Activated naive CD4-positive, alpha-beta T cell (primary cell): ENCODE measurements at places on chromosomes 1 and 21.
A peak's percentile ranks its signal among the peaks of the same experiment; 100 is the strongest.

DNA sequence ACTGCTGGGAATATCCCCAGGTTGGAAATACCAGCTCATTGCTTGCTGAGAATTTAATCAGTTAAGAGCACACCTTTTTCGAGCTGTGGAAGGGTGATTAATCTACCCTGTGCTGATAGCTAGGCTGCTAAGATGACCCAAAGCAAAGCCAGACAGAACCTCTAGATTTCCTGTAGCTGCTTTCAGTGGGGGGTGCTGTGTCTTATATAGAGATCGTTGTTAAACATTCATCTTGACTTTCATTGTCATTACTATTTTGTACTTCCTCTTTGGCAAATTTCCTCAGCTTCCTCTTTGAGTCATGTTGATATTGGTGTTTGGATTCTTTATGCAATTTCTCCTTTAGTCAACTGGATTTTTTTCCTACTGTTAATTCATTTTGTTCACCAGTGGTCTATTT, 155.3 kb downstream of the DISC1 start:
- DNase-seq, result no peak

- no peak for DNase-seq
These were observed 633.8 kb downstream of the NCAM2 start for GRCh38 chr21:21631961-21632360.

GRCh38 chr1:88890791-88891317, 513 bp downstream of the GTF2B start:
- no peak for DNase-seq

DNA sequence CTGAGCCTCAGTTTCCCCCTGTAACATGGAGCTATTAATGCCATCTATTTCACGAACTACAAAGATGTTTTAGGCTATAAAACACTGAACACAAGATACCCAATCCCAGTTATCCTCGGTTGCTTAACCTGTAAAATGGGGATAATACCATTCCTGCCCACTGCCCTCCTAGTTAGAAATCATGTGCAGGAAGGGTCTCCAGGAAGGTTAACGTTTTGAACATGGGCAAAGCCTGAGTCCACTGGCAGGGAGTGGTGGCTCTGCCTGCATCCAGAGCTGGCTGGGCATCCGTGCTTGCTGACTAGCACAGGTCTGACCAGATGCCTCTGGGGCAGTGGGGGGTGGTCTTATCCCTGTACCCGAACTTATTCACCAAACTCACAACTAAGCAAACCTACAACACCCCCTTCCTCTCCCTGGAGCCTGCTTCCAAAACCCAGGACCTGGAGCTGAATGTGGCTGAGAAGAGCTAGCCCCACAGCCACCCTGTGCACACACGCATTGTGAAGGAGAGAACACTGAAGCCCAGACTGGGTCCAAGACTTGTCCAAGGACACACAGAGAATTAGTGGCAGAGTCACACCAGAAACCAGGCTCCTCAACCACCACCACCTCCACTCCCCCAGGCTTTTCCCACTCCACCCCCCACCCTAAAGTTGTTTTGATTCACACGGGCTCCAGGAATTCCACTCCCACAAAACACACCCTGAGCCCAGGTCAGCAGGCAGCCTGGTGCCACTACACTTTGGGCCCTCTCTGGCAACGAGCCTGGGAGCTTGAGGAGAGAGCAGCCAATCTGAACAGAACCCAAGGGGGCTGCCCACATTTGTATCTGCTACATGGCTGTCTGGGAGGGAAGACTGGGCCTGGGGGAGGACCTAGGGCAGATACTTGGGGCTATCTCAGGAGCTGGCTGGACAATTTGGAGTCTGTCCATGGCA, 1.6 kb downstream of the E2F2 start:
- DNase-seq, result no peak

DNA sequence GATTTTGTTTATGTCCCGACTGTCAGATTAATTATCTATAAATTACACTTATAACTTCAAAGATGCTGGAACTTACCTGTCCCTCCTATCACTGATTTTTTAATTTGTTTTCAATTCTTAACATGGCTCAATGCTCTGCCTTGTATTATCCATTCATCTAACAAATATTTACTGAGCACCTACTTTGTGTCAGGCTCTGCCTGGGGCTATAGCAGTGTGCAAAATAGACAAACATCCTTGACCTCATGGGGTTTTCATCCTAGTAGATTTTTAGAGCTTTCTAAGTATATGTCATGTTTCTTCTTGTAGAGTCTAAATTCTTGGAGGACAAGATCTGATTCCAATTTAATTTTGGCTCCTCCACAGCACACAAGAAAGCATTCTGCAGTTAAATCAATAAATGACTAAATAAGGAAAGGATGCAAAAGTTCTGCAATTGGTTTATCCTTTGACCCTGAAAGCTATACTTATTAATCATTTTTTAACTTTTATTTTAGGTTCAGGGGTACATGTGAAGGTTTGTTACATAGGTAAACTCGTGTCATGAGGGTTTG, 10.8 kb upstream of the SMYD2 start:
- DNase-seq, result no peak

GRCh38 chr1:83499998-83500397, 498.9 kb downstream of the TTLL7 start:
- DNase-seq, result no peak

DNA sequence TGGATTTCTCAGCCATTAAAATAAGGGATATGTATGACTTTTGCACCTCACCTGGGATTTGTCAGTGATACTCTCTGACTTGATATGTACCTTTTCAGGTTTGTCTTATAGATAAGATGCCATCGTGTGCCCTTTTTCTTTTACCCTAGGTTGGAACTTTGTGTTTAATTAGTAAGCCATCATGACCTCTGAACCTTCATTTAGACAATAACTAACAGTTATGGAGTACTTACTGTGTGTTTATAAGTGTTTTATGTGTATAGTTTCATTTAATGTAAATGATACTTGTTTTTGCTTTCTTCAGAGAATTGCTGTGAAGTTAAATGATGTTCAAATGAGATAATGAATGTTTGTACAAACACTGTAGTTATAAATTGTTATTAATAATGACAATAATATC, 14.4 kb downstream of the HS2ST1 start:
- no peak for DNase-seq

GRCh38 chr1:7549277-7550161, 221.6 kb upstream of the VAMP3 start:
- DNase-seq, result no peak

DNA sequence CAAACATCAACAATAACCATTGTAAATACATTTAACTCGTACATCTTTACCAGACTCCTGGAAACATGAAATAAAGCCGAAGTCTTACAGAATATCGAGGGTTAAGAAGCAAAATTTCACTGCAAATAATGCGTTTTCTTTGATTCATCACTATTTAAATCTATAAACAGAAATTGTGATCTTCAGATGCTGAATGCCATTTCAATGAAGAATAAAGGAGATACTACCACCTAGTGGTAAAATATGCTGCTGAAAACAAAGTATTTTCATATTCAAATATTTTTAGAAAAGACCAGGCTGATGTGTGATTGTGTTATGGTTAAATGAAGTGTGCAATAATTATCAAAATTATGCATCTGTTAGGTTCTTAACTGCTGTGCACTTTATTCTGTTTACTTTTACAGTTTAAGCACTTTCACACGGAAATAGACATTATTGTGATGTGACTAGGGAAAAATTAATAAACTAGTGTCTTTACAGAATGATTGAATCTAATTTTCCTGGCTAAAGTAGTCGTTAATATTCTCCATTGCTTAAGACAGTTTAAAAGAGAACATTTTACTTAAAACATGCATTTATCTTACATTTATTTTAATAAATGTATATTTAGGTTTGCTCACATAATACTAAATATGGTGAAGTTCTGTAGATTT, 1093.1 kb downstream of the MRPL39 start:
- DNase-seq, result no peak

DNA sequence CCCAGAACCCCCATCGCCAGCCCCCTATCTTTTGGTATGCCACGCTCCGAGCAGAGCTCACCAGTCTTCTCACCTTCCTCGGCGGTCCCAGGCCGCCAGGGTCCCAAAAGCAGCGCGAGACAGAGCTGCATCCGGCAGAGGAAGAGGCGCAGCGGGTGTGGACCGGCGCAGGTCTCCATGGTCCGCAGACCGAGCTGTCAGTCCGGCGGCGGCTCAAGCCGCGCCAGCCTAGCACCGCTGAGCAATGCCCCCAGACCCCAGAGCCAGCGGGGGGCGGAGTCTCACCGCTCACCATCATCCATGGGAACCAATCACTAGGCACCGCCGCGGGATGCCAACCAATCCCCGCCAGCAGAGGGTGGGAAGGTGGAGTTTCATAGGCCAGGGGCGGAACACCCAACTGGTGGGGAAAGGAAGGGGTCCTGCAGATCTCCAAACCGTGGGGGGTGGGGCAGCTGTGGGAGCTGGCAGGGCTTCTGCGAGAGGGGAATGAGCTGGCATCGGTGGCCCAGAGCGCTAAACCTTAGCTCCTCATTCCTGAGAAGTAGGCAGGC, at the start of gene EPHA10:
EPHA10 (minus strand) TSS at position 233 of the 554 bp plus-strand sequence; CDS start at position 179, 54 bp downstream.
- DNase-seq, result no peak

GRCh38 chr1:203271962-203272632, 33.2 kb upstream of the BTG2 start:
- no peak for DNase-seq

- no peak for DNase-seq
These were observed 8.5 kb downstream of the SSR2 start for GRCh38 chr1:156012051-156012817.

DNA sequence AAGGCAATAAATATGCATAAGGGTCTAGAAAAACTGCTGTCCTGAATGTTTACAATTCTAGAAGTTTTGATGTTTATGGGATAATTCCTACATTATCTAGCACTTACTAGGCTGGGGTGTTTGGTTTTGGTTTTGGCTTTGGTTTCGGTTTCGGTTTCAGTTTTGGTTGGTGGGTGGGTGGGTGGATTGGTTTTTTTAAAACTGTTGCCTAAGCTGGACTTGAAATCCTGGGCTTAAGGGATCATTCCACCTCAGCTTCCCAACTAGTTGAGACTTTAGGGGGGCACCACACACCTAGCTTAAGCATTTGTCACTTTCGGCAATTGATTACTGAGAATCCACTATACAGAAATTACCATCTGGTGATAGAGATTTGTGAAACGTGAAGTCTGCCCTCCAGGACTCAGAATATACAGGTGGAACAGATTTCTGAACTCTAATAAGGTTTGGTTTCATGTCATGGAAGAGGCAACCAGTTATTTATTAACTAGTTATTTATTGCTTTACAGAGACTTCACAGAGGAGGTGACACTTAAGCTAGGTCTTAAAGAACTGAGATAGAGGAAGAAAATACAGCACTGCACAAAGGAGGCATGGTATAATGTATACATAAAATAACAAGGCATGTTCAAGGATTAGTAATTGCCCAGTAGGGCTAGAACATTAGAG, 69.6 kb downstream of the PIK3R3 start:
- no peak for DNase-seq

GRCh38 chr1:220761688-220762427, 13.7 kb downstream of the MTARC2 start:
- no peak for DNase-seq

- DNase-seq, result no peak
These were observed 19.5 kb downstream of the ACTN2 start for GRCh38 chr1:236705771-236706170.

- no peak for DNase-seq
These were observed 47.0 kb downstream of the GRIK3 start for GRCh38 chr1:36987276-36987675.

GRCh38 chr1:8133190-8133589, 107.1 kb upstream of the ERRFI1 start:
- DNase-seq, result no peak

GRCh38 chr1:201026836-201027235, 3.3 kb upstream of the KIF21B start:
- no peak for DNase-seq

GRCh38 chr1:24319962-24320361, 805 bp downstream of the GRHL3 start:
- no peak for DNase-seq

DNA sequence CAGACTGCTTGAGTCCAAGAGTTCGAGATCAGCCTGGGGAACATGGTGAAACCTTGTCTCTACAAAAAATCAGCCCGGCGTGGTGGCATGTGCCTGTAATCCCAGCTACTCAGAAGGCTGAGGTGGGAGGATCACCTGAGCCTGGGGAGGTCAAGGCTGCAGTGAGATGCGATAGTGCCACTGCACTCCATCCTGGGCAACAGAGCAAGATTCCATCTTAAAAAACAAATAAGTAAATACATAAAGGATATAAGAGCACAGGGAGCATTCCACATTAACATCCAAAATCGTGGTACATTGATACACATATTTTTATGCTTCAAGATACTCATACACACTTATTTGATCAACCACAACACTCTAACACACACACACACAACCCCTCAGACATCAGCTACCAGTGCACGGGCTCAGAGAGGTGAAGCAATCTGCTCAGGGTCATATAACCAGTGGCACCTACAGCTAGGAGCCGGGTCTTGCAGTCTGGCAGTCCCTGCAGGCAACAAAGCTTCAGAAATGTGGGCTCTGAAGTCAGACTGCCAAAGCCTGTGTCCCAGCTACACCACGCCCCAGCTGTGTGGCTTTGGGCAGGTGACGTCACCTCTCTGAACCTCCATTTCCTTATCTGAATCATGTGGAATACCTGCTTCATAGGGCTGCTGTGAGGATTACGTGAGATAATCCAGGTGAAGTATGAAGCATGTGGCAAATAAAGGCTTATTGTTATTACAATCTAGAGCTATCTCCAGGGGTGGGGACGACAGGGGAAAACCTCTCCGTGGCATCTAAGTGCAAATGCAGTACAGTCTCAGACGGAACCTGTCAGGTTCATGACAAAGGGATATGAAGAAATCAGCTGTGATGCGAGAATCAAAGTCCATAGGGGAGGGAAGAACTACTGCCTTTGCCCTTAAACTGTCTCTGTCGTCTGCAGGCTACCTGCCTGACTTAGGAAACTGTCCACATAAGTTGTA, 4.8 kb upstream of the CRYBG2 start:
- DNase-seq, result peak; percentile 37

- no peak for DNase-seq
These were observed 109.7 kb downstream of the SLC35F3 start for GRCh38 chr1:234014208-234014607.

- DNase-seq, result no peak
These were observed 122.1 kb upstream of the RGS1 start for GRCh38 chr1:192453360-192453992.

- DNase-seq, result no peak
These were observed 180.1 kb downstream of the ZBTB18 start for GRCh38 chr1:244231193-244231571.

DNA sequence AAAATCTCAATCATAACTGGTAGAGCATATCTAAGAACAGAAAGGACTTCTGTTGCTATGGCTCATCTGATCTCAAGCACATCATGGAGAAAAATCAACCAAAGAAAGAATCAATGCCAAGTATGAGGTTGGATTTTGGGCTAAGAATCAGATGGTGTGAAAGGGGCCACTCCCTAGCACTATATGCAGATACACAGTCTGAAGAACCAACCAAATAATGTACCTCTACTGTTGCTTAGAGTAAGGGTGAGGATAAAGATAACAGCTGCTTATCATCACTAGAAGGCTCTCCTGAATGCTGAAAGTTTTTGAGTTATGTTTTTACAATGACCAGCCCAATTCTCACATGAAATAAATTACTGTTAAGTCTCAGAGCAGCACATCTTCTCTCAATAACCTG, 35.6 kb downstream of the ST7L start:
- DNase-seq, result no peak
